A549 treated with Mapracorat at 1 μM for 4 hours (cell line): ENCODE measurements at places on chromosomes 2 and 18. TPM values are rescaled to one million over a fixed set of nuclear protein-coding genes. Genes with fewer than 3 reads are reported as not detected.

Gene HJURP
- 58.1 to 61.5 TPM (median 59.1 TPM) in 5 replicates for total RNA-seq

Gene ZFAND2B
- 17.4 to 22.2 TPM (median 21.2 TPM) in 5 replicates for total RNA-seq

Gene ZNF385B
- total RNA-seq, result not detected in 5 replicates

Gene COL4A3
- 0.54 to 1.6 TPM (median 0.80 TPM) in 5 replicates for total RNA-seq

Gene PREPL
- 17.4 to 23.1 TPM (median 20.8 TPM) in 5 replicates for total RNA-seq

Gene DES
- 0.07 to 0.39 TPM (median 0.24 TPM) in 5 replicates for total RNA-seq

Gene FOXD4L1
- total RNA-seq, result 0.16 to 0.63 TPM (median 0.31 TPM) in 5 replicates

Gene INHBB
- 16.3 to 29.2 TPM (median 20.2 TPM) in 5 replicates for total RNA-seq

Gene XDH
- 1.1 to 1.7 TPM (median 1.1 TPM) in 5 replicates for total RNA-seq

Gene FIGN
- total RNA-seq, result 2.0 to 2.4 TPM (median 2.3 TPM) in 5 replicates

Gene CNTNAP5
- not detected in 5 replicates for total RNA-seq

Gene QPCT
- 20.4 to 22.7 TPM (median 21.6 TPM) in 5 replicates for total RNA-seq

Gene SLC9A4
- total RNA-seq, result not detected in 5 replicates

Gene COL6A3
- 0.11 to 0.47 TPM (median 0.30 TPM) in 5 replicates for total RNA-seq

Gene IL36A
- not detected in 5 replicates for total RNA-seq

Gene SNED1
- 0.54 to 1.2 TPM (median 0.89 TPM) in 5 replicates for total RNA-seq

Gene SMAD2
- 52.1 to 65.5 TPM (median 63.7 TPM) in 5 replicates for total RNA-seq

Gene CHAC2
- total RNA-seq, result 10.7 to 14.3 TPM (median 13.2 TPM) in 5 replicates

Gene TUBA4A
- 250 to 402 TPM (median 282 TPM) in 5 replicates for total RNA-seq

Gene DNAH6
- 0.02 to 0.12 TPM (median 0.05 TPM) in 5 replicates for total RNA-seq

Gene DCC
- not detected in 5 replicates for total RNA-seq

Gene DUSP2
- 0.41 to 0.67 TPM (median 0.44 TPM) in 5 replicates for total RNA-seq

Gene TEX51
- not detected in 5 replicates for total RNA-seq

Gene LOXL3
- total RNA-seq, result 0.20 to 0.50 TPM (median 0.44 TPM) in 5 replicates

Gene TMEM17
- total RNA-seq, result 3.6 to 4.8 TPM (median 4.5 TPM) in 5 replicates

Gene RNMT
- total RNA-seq, result 16.6 to 20.4 TPM (median 17.6 TPM) in 5 replicates

Gene ACTG2
- 0.18 to 0.56 TPM (median 0.29 TPM) in 5 replicates for total RNA-seq

Gene OLA1
- total RNA-seq, result 123 to 130 TPM (median 128 TPM) in 5 replicates

Gene RTN4
- 421 to 529 TPM (median 495 TPM) in 5 replicates for total RNA-seq

Gene ATRAID
- 206 to 230 TPM (median 222 TPM) in 5 replicates for total RNA-seq

Gene PDE11A
- total RNA-seq, result 0.21 to 0.40 TPM (median 0.38 TPM) in 5 replicates

Gene ALMS1
- total RNA-seq, result 8.4 to 10.4 TPM (median 9.6 TPM) in 5 replicates

Gene UPP2
- not detected in 5 replicates for total RNA-seq

Gene LRRTM1
- total RNA-seq, result not detected in 5 replicates

Gene GAD1
- 0.26 to 0.83 TPM (median 0.76 TPM) in 5 replicates for total RNA-seq

Gene DSC1
- not detected in 5 replicates for total RNA-seq

Gene PDCD1
- total RNA-seq, result not detected in 5 replicates

Gene CABYR
- total RNA-seq, result 12.9 to 19.3 TPM (median 14.1 TPM) in 5 replicates

Gene SEPTIN10
- 34.6 to 47.0 TPM (median 44.9 TPM) in 5 replicates for total RNA-seq

Gene SLC5A7
- total RNA-seq, result not detected in 5 replicates

Gene FARP2
- 21.8 to 33.8 TPM (median 28.4 TPM) in 5 replicates for total RNA-seq

Gene GULP1
- 25.8 to 41.3 TPM (median 29.9 TPM) in 5 replicates for total RNA-seq

Gene CFAP65
- 0.12 to 0.48 TPM (median 0.29 TPM) in 5 replicates for total RNA-seq

Gene EML6
- total RNA-seq, result 1.1 to 3.1 TPM (median 1.5 TPM) in 5 replicates

Gene OTX1
- 3.2 to 4.5 TPM (median 3.7 TPM) in 5 replicates for total RNA-seq

Gene DSC3
- total RNA-seq, result 0.99 to 1.6 TPM (median 1.3 TPM) in 5 replicates

Gene ACVR1C
- not detected in 5 replicates for total RNA-seq

Gene GYPC
- not detected in 5 replicates for total RNA-seq

Gene PKDCC
- total RNA-seq, result 19.0 to 22.8 TPM (median 21.8 TPM) in 5 replicates

Gene TMEM247
- not detected in 5 replicates for total RNA-seq

Gene RNF125
- total RNA-seq, result 0.20 to 0.28 TPM (median 0.27 TPM) in 5 replicates

Gene HOXD8
- 4.6 to 6.0 TPM (median 5.6 TPM) in 5 replicates for total RNA-seq

Gene NGEF
- total RNA-seq, result 14.7 to 20.3 TPM (median 16.9 TPM) in 5 replicates

Gene KLHL41
- total RNA-seq, result 0.10 to 0.50 TPM (median 0.20 TPM) in 5 replicates

Gene RAX
- not detected in 5 replicates for total RNA-seq

Gene LONRF2
- 1.7 to 3.0 TPM (median 2.6 TPM) in 5 replicates for total RNA-seq

Gene KRTCAP3
- total RNA-seq, result 0.22 to 0.70 TPM (median 0.42 TPM) in 4 of 5 replicates, not detected in the other
